Inflammatory macrophage treated with lipopolysaccharide for 1 hour (primary cell): ENCODE measurements at places on chromosomes 2 and 18.

DNA sequence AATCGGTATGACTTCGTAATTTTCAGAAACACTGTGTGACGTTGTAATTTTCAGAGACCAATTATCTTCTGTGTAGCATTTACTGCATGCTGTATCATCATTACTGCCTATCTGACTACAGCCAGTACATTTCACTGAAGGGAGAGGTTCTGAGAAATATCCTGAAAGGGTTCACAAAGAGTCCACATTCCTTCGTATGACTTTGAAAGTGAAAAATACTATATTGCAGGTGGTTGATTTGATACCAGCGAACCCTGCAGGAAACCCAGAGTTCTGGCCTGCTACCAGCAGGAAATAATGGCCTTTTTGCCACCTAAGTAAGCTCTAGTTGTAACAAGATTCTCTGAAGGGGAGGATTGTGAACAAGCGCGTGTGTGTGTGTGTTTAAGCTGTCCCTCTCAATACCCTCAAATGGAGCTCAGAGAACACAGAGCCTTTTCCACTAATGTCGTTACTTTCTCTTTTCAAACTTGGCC is 155.5 kb downstream of the ARHGAP28 start:
- DNase-seq, result no peak

DNA sequence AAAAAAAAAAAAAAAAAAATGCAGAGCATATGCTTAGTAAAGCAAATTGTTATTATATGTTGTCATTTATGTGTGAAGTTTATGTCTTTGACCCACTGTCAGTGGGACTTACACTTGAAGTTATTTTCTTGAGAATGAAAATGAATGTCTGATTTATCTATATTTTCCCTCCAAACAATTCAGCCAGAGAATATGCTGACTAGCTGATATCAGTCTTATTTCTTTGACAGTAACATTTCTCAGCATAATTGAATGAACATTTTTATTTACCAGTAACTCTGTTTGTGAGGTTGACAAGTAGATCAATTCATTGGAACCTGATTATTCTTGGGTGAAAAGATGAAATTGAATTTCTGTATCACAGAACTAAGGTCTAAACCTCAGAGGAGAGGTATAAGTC is 40.0 kb upstream of the VPS54 start:
- DNase-seq, result no peak

GRCh38 chr2:8615576-8616281 is 66.1 kb upstream of the ID2 start:
- DNase-seq, result no peak

DNA sequence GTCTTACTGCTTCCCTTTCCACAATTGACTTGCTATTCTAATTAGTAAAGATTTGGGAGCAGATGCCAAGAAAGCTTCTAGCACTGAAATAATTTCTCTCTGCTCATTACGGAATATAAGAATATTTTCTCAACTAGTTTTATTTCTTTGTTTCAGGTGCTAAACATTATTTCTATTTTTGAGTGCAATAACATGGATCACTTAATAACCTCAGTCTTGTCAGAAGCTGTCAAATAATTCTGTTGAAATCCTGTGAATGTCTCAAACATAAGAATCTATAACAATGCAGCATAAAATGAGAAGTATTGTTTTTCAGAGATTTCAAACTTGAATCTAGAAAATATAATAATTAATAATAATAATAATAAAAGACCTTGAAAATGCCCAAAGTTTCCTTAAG is 1221.0 kb downstream of the DSC3 start:
- DNase-seq, result no peak

GRCh38 chr2:41540272-41540998 is 507.4 kb upstream of the PKDCC start:
- no peak for DNase-seq

DNA sequence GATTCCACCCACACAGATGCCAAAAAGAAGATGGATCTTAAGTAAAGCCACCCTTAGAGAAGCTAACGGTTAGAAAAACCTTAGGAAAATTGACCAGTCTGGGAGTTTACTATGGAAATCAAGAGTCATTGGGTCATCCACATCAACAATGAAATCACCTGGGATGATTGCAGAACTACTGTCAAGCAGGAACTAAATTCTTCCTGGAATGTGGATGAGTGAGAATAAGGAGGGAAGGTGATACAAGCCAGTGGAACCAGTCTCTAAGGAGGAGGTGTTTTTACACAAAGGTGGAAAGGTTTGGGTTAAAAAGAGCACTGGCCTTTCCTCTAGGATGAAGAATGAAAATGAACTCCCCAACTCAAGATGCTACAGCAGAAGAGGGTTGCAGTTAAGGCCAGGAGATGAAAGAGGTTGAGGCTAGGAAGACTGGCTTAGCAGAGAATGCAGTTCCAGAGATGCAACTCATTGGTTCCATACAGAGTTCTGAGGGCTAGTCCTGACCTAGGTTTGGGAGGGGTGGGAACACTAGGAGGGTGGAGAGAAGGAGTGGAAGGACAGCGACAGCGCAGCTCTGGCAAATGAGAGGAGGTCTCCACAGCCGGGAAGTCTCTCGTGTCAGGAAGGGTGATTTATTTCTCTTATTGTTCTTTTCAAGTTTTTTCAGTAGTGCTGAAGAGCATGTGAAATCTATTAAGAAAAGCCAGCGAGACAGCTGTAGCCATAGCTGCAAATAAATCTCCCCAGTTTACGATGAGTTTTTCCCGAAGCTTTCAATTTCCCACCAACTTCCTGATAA is 27.7 kb upstream of the KDM3A start:
- DNase-seq, result no peak

DNA sequence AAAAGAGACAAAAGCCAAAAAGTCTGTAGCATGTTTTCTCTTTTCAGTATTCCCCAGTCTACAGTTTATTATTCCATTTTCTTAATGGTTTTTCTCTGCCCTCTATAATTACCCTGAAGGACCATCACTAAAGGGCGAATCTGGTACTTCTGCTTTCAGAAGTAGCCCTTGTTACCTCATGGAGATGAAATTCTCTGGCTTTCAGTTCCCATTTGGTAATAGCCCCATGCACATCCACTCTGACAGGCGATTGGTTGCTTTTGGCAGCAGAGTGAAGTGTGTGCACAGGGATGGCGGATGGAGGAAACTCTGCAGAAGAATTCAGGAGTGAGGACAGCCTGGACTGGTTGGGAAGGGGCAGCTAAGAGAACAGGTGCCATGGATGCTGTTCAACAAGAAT is 66.3 kb upstream of the NABP1 start:
- peak; percentile 91 for DNase-seq

DNA sequence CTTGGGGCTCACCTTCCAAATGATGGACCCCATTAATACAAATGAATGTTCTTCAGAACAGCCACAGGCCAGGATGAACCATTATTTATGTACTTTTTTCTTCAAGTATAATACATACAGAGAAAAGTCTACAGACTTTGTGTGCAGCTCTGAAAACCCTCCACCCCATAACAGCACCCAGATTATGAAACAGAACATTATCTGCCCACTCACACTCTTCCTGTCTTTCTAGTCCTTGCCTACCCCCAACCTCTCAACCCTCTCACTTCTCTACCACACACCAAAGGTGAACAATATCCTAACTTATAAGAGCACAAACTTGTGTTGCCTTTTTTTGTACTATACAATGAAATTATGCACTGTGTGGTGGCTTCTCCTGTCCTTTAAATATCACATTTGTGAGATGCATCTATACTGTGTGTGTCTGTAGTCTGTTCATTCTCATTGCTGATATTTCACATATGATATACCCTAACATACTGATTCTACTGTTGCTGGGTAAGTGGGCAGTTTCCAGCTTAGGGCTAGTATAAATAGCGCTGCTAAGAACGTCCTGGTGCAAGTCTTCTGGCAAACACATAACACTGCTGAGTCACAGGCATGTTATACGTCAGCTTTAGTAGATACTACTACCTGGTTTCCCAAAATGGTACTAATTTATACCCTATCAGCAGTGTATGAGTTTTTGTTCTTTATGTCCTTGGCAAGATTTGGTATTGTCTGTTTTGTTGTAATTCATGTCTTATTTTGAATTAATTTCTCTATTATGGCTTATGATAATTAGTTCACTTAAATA is 1.0 kb upstream of the NPHP1 start:
- DNase-seq, result no peak

GRCh38 chr2:173962583-173963110 is 2.5 kb downstream of the SP3 start:
- no peak for DNase-seq

- no peak for DNase-seq
Observed at GRCh38 chr18:55635439-55635838, 47.4 kb upstream of the TCF4 start.
